ENCODE measurements at places on chromosomes 2 and 18.

GRCh38 chr2:26444236-26444635 lies 33.7 kb downstream of the OTOF start:
- no peak for DNase-seq

GRCh38 chr2:108297436-108298141 lies 8.9 kb downstream of the SULT1C2 start:
- no peak for DNase-seq

GRCh38 chr2:47631792-47632398 lies 151.1 kb upstream of the MSH6 start:
- DNase-seq: no peak

DNA sequence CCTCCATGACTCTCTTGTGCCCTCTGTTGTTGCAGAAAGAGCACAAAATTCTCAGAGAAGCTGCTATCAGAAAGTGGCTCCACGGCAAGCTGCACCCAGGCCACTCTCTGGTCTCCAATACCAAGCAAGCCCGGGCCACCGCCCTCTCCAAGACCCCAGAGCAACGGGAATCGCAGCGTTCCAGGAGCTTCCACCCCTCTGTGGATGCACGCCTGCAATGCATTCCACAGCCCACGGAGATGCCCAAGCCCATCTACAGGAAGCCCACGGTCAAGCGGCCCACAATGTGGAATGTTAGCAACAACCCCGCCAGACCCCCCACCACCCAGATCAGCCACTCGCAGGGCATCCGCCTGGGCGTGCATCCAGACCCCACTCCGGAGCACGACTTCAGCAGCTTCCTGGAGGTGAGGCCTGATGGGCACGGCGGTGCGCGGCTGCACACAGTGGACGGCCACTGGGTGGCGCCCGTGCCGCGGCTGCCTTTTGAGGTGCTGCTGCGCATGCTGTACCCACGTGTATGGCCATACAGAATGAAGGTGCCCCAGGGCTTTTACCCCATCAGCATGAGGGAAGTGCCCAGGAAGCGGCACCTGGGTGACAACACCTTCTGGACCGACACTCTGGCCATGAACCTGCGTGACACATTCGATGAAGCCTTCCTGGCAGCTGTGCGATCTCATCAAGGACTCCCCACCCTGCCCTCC lies 6.3 kb downstream of the ANKRD53 start:
- DNase-seq: peak; percentile 87

DNA sequence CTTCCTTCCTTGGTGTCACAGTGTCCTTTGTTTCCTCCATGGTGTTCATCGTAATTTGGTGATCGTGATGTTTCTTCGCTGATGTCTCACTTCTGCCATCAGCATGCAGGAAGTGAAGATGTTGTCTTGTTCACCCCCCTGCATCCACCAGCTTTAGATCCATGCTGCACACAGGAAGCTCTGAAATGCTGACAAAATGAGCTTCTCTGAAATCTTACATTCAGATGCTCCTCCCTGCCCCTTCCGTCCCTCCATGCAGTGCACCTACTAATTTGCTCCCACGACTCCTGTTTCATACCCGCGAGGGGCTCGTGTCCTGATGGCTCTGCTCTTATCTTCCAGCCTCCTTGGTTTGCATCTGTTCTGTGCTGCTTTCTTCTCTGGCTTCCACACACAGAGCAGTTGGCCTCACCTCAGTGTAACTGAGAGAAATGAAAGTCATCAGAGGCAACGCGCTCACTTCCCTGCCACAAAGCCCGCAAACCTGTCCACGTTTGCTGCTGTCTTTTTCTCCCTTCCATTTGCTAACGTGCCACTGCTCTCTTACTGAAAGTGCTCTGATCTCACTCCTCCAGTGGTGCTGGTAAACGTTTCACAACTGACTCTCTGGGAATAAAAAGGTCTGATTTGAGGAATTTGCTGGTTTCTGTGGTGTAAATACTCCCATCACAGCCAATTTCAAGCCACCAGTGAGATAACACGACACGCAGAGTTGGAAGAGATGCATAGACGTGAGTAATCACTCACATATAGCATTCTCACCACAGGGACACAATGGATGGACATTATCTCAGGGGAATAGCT lies 41.0 kb upstream of the MGAT4A start:
- DNase-seq: peak; percentile 95

DNA sequence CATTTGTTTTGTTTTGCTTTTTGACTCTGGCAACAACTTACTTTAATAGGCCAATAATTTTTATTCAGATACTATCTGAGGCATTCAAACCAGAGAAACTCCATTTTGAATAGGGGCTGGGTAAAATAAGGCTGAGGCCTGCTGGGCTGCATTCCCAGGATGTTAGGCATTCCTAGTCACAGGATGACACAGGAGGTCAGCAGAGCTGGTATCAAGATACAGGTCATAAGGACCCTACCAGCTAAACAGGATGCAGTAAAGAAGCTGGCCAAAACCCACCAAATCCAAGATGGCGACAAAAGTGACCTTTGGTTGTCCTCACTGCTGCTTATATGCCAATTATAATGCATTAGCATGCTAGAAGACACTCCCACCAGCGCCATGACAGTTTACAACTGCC lies 102.2 kb upstream of the XPO1 start:
- no peak for DNase-seq

DNA sequence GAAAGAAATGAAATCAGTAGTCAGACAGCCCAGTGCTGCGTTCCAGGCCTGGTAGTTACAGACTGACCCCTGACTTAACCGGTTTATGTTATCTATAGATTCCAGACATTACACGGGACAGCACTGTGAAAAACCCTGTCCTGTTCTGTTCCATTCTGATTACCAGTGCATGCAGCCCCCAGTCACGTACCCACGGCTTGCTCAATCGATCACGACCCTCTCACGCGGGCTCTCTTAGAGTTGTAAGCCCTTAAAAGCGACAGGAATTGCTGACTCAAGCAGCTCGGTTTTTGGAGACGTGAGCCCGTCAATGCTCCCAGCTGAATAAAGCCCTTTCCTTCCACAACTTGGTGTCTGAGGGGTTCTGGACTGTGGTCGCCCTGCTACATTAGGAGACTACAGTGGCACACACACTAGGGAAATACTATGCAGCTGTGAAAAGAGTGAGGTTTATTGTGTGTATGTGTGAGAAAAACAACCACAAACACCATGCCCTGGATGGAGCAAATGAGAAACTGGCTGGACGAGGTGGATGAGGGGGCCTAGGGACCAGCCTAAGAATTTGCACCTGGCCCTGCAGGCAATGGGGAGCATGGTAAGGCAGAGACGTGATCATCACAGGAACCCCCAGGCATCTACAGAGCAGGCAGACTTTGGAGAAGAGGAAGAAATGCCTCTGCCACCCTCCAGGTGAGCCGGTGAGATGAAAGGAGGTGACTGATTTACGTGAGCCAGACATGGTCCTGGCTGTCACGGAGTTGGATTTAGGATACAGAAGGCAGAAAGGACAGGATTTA lies 49.1 kb upstream of the SEMA4C start:
- no peak for DNase-seq

GRCh38 chr2:222297600-222297935 lies 1.2 kb downstream of the PAX3 start:
- no peak for DNase-seq

- DNase-seq: no peak
Observed at GRCh38 chr2:198913394-198914152, 544.2 kb downstream of the SATB2 start.

DNA sequence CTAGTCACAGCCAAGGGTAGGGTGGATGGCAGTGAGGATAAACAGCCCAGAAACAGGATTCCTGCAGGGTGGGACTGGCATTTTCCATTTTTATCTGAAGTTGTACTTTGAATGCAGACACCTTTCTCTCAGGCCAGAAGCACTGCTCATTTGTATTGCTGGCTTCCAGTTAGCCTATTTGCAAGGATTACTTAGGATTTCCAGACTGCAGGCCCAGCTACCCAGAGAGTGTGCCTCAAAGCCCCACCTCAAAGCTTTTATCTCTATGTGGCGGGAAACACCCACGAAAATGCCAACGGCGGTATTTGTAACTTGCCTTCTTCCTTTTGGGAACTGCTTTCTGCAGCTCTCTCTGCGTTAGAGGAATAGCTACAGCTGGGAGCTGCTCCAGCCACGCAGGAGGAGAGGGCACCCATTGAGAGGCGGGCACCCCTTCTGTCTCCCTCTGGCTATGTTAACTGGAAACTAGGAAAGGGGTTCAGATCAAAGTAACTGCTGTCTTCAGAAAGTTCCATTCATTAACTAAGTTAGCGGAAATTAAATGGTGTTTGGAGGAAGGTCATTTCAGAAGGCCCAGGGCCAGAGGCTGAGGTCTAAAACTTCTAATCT lies 144.9 kb downstream of the TGIF1 start:
- peak; percentile 58 for DNase-seq

GRCh38 chr2:235806986-235807750 lies 313.3 kb downstream of the AGAP1 start:
- DNase-seq: no peak

- no peak for DNase-seq
Observed at GRCh38 chr18:75500545-75500944, 73.0 kb upstream of the SMIM21 start.

DNA sequence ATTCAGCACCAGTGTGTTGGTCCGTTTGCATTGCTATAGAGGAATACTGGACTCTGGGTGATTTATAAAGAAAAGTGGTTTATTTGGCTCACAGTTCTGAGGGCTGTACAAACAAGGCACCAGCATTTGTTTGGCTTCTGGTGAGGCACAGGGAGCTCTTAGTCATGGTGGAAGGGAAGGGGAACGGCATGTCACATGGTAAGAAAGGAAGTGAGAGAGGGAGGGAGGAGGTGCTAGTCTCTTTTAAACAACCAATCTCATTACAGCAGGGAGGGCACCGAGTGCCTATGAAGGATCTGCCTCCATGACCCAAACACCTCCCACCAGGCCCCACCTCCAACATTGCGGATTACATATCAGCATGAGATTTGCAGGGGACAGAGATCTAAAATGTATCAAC lies 143.9 kb upstream of the DLX2 start:
- DNase-seq: peak; percentile 24

DNA sequence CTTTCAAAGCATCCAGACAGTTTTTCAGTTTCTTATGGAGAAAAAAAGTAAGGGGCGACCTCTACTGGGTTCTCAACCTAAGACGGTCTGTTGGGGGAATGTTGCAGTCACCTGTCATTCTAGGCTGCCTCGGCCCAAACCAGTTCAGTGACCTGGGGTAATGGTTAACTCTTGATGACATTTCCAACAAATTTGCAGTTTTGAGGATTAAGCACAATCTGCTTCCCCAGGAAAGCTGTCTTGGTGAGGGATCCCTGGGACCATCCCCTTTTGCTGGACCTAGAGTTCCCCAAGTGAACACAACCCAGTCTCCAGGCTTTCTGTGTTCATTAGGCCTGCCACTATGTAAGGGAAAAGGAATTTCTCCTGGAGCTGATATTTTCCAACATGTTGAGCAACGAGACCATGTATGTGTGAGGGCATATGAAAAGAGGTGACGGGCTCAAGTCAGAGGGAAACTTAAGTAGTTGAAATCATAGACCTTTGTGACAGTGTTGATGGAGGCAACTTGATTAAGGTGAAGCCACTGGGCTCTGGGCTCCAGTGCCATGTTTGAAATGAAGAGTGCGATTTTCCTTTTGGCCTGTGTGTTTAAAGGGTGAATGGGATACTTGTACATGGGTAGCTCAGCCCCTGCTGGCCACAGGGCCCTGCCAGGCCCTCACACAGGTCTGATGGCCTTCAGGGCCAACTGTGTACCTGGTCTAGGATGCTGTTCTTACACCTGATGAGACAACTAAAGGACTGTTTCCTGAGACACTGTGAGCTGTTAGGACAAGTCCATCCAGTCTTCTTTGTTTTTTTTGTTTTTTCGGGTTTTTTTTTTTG lies 27.0 kb downstream of the FOSL2 start:
- DNase-seq: no peak

DNA sequence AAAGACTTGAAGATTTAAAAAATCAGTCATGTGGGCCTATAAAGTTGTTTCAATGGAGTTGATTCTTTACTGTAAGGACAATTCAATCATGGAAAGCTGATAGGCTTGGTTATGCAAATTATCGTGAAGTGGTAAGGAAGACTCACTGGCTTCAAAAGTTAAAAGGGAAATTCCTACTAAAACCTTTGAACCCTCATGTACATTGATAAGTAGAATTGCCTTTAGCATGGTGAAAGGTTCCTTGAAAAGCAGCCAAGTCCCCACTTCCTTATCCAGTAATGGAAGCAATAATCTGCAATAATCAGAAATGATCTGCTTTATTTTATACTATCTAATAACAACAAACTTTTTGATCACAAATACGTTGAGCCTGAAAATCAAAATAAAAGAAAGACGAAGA lies 14.4 kb upstream of the CCL20 start:
- no peak for DNase-seq

GRCh38 chr2:221112744-221113143 lies 459.4 kb downstream of the EPHA4 start:
- DNase-seq: no peak

DNA sequence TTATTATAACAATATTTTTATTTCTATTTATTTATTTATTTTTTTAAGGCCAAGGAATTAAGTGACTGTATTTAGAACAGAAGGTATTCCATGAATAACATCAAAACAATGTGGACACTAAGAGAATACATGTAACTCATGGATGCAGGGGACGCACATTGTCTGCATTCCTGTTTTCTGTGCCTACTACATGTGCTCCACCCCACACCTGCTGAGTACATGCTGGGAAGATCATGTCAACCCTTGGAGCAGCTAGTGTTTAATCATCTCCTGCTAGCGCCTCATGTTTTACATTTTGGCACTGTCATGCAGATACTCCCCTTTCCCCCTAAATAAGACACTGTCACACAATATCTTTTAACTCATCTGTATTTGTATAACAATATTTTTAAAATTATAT lies 29.3 kb downstream of the DPYSL5 start:
- DNase-seq: no peak

DNA sequence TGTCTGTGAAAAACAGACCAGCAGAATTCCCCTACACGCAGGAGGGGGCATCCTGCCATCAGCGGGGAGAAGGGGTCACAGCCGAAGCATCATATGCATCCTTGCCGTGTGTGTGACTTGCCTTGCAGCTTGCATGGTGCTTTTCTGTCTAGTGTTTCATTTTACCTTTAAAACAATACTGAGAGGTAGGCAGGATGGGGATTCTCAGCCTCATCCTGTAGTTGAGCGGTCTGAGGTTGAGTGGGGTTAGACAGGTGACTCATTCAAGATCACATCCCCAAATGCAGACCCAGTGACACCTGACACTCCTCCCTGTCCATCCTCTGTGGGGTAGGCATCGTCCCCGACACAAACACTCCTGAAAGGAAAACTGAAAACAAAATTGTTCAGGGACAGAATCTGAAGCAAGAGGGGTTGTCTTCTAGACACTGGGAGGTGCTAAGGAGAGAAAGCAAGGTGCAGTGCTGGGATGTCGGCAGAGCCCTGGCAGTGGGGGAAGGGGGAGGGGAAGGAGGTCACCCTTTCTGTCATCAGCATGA lies 7.9 kb downstream of the ARL4C start:
- DNase-seq: peak; percentile 73

- DNase-seq: no peak
Observed at GRCh38 chr18:53745224-53745967, 479.1 kb downstream of the MBD2 start.

- no peak for DNase-seq
Observed at GRCh38 chr2:7604456-7604855, 687.2 kb downstream of the RNF144A start.
